Thoracic aorta (tissue), 2 donors: ENCODE measurements at places on chromosomes 4 and X. TPM values are rescaled to one million over a fixed set of nuclear protein-coding genes. Genes with fewer than 3 reads are reported as not detected.

DNA sequence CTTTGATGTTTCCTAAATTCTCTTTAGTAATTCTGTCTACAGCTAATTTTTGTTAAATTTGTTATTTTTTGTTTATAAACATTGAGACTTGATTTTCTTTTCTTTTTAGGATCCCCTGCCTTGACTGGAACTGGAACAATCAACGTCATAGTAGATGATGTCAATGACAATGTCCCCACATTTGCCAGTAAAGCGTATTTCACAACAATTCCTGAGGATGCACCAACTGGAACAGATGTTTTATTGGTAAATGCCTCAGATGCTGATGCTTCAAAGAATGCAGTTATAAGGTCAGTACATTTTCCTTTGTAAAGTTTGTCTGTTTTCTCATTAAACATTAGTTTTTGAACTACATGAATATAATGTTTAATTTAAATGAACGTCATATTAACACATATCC lies 119.4 kb downstream of the FAT4 start:
- no peak overlapping the region for H3K4me3 ChIP-seq
- H3K36me3 ChIP-seq: no peaks in the 10 kb centered on the region
- no peak for DNase-seq
- peaks cover 4% of the 10 kb centered on the region for H3K4me1 ChIP-seq
- no peak overlapping the region for H3K27ac ChIP-seq
- H3K27me3 ChIP-seq: no peaks in the 10 kb centered on the region

GLRA2 gene
- total RNA-seq: not detected

GDPD2 gene
- total RNA-seq: not detected

GPR119 gene
- not detected for total RNA-seq
